Astrocyte (in vitro differentiated cells and primary cell): ENCODE measurements at places on chromosomes 6 and 20. TPM values are rescaled to one million over a fixed set of nuclear protein-coding genes. Genes with fewer than 3 reads are reported as not detected.

PDYN gene
- not detected in 2 replicates for total RNA-seq

LGSN gene
- total RNA-seq: 0.25 and 0.36 TPM in 2 replicates

MUCL3 gene
- not detected in 2 replicates for total RNA-seq

GPLD1 gene
- total RNA-seq: 0.60 and 0.75 TPM in 2 replicates

C20orf204 gene
- total RNA-seq: 0.75 and 0.99 TPM in 2 replicates

RBPJL gene
- not detected in 2 replicates for total RNA-seq

MOCS3 gene
- total RNA-seq: 5.8 and 6.3 TPM in 2 replicates

SPEF1 gene
- 0.45 and 1.2 TPM in 2 replicates for total RNA-seq

SIRPB1 gene
- not detected in 2 replicates for total RNA-seq

HEY2 gene
- total RNA-seq: 1.0 and 2.4 TPM in 2 replicates

RWDD2A gene
- 4.7 and 4.9 TPM in 2 replicates for total RNA-seq

APOM gene
- total RNA-seq: 0.89 and 1.2 TPM in 2 replicates

BTN1A1 gene
- total RNA-seq: not detected in 2 replicates

CCM2L gene
- total RNA-seq: 0.11 TPM in 1 of 2 replicates, not detected in the other

AIF1 gene
- not detected in 2 replicates for total RNA-seq

TFAP2D gene
- total RNA-seq: not detected in 2 replicates

ARFGEF3 gene
- 1.5 and 1.9 TPM in 2 replicates for total RNA-seq

ZSWIM3 gene
- 4.4 and 4.7 TPM in 2 replicates for total RNA-seq
